ENCODE measurements at places on chromosomes 6 and 20.

- DNase-seq: no peak
Measured at GRCh38 chr6:152323376-152323775, 313.8 kb downstream of the SYNE1 start.

- no peak for DNase-seq
Measured at GRCh38 chr20:49712646-49712995, 1.1 kb downstream of the B4GALT5 start.

GRCh38 chr6:157151029-157151428 lies 172.3 kb downstream of the TMEM242 start:
- no peak for DNase-seq

DNA sequence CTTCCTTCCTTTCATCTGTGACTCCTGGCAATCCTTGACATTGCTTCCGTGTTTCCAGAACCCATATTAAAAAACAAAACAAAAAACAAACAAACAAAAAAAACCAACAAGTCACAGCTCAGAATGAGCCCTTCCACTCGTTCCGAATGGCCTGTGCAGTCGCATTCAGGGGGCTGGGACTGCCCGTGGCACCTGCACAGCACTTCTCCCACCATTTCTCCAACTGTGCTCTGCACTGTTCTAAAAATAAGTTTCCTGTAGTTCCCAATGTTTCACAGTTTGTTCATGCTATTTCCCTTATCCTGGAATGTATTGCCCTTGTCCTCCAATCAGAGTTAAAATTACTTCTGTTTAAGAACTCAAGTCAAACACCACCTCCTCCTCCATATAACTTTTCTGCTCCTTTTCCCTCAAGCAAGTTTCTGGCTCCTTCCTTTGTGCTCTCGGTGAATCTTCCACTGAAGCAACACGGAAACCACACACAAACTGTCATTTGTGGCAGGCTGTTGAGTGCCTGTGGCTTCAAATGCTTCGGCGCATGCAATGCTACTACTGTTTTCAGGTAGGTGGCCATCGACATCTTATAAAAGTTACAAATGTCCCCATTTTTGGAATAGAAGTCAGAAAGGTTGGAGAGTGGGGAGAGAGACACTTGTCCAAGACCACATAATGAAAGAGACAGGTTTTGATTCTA lies 57.7 kb downstream of the PDE10A start:
- no peak for DNase-seq

DNA sequence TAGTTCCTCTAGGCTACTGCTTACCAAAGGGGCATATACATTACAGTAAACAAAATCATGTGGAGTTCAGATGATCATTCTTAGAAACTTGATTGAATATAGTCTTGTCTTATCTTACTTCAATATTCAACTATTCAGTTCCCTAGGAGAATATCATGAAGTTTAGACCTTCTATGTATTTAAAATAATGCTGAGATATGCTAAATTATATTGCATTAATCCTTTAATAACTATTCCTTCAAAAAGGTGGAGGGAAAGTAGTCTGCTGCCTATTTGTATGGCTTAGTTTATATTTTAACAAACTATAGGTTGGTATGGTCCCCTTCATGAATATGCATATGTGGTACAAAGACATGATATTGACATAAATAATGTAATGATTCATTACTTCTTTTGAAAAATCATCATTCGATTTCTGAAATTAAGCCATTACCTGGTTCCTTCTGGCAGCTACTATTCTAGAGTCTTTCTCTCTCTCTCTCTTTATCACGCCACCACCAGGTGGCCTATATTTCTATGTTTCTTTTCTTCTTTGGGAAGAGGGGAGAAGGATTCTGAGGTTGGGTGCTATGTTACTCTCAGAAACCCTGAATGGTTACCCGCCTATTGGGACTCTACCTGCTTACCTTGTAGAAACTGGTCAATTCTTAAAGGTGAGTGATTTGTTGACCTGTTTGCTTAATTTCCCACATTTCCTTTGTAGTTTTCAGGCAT lies 855.8 kb downstream of the HACE1 start:
- DNase-seq: no peak

GRCh38 chr6:145736661-145737144 lies 1.4 kb upstream of the EPM2A start:
- DNase-seq: no peak

- DNase-seq: no peak
Measured at GRCh38 chr6:70839286-70840266, 117.3 kb downstream of the B3GAT2 start.

GRCh38 chr6:89144354-89144906 lies 1.4 kb upstream of the PM20D2 start:
- DNase-seq: no peak

DNA sequence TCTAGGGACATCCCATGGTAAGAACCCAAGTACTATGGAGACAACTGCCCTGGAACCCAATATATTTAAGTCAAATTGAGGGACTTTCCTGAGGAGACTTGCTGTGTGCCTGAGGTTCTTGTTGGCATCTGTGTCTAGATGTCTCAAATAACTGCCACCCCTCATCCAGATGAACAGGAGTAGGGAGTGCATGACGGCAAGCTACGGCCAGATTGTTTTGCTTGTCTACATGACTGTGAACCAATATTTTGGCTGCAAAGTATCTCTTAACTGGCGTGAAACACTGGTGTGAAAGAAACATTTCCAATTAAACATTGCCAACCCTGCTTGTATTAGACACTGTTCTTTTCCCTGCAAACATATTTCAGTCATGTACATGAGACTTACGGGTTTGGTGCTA lies 52.4 kb upstream of the SIM1 start:
- DNase-seq: no peak

GRCh38 chr6:94736236-94736635 lies 841.1 kb upstream of the MANEA start:
- DNase-seq: no peak

DNA sequence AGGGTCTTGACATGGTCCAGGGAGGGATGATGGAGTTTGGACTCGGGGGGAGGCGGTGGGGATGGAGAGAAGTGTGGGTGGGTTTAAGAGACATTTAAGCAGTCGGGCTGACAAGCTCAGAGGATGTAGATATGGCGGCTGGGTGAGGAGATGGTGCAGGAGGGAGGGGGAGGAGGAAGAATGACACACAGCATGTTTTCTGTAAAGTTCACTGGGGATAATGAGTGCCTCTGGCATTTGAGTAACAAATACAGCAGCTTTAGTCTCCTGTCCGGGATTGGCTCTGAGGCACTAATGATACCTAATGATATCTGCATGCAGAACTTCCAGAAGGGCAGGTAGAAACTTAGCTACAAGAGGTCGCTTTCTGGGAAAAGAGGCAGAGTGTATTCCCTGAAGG lies 107.8 kb downstream of the DHX35 start:
- DNase-seq: no peak

DNA sequence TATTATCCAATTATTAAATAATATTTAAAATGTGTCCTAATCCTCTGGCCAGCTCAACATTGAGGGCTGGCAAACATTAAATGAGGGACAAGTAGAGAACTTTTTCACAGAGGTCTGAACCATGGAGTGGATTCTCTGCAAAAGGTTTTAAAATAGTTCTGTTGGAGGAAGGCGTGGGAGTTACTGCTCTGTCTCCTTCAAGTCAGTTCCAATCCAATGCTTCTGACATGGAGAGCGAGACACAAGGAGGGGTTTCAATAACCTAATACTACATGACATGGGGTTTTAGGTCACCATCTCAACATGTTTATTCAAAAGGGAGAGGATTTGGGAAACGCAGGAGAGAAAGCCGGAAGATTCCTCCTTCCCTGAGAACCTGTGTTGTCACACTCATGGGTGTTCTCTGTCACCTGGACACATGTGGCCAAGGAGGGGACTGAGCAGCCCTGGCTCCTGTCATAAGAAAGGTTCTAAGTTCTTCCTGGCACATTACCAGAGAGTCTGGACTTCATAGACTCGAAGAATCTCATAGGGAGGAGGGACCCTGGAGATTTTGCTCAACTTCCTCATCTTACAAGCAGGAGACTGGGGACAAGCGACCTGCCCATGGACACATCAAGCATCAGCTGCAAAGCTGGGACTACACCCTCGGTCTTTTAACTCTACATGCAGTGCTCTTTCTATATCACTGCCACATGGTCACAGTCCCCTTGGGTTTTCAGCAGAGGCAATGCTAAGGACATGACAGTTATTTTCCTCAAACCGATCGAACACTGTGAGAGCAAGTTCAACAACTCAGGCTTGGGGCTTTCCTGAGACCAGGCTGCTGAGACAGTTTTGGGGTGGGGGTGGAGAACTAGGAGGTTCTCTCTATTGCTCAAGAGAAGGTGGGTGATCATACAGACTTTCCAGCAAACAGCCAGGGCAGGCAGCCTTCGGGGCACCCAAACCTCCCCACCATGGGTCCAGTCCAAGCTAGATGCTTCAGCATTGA lies 38.6 kb downstream of the PRDM1 start:
- DNase-seq: no peak

GRCh38 chr6:89941031-89941762 lies 46.9 kb downstream of the GJA10 start:
- no peak for DNase-seq

DNA sequence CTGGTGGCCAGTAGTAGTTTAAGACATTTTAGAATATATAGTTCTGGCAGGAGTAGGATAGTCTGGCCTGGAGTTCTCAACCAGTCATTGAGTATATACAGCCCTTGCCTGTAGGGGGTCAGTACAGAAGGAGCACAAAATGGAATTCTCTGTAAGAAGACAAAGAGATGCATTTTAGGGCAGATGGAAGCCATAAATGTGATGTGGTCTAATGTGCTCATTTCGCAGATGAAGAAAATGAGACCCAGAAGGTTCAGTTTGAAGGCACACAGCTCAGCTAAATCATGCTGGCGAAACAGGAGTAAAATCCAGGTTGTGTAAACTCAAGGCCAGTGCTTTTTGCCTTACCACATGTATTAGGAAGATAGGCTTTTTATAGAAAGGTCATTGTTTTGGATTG lies 29.6 kb downstream of the QKI start:
- DNase-seq: no peak

DNA sequence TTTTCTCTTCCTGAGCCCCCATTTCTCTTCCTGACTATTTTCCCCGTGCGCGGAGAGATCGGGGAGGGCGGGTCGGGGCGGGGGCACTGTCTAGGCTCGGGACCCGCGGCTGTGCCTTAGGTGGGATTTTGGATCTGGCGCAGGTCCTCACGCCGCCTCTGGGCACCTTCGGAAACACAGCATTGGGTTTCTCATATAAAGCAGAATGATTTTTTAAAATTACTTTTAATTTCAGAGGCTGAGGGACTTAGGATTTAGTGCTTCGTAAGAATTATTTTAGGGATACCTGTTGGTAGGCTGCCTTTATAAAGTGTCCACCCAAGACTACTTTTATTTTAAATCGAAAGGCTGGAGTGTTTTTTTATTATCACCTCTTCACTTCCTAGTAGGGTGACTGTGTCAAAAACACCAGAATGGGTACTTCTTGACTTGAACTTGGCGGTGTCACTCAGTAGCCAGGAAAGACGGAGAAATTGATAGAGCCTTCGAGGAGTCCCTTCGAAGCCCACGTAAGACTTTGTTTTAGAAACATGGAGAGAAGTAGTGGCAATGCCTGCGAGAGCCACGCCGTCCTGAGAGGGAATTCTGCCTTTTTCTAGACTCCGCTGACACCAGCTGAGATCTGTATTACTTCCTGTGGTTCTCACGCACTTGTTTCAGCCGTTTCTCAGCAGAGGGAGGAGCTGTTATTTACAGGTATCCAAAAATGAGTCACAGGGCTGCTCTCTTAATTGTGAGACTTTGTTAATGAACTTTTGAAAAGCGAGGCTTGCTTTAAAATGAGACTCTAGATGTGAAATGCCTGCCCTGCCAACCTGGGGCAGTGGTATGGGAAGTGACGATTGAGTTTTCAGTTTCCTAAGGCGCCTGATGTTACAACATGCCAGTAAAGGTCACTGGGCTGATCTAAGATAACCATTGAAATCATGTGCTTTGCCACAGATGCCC lies 667 bp downstream of the STX11 start:
- DNase-seq: peak; percentile 54

DNA sequence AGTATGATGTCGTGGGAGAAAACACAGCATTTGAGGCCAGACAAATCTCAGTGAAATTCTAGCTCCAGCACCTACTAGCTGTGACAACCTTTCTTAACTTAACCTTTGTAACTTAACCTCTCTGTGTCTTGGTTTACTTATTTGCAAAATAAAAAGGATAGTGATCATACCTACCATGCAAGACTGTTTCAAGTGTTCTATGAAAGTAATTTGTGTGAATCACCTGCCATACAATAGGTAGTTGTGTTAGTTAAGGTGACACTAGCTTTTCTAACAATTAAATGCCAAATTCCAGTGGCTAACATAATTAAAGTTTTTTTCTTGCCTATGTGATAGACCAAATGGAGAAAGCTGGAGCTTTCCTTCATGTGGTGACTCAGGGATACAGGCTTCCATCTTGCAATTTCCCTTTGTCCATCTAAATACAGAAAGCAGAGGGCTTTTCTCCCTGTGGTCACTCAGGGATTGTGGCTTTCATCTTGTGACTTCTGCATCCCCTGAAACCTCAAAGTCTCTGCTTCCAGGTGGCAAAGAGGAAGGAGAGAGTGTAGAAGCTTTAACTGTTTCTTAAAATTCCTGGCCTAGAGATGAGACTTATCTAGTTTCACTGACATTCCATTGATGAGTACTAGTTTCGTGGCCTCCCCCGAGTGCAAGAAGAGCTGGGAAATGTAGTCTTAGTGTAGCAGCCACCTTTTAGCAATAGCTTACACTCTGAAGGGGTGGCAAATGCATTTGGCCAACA lies 311.4 kb downstream of the CLIC5 start:
- no peak for DNase-seq

DNA sequence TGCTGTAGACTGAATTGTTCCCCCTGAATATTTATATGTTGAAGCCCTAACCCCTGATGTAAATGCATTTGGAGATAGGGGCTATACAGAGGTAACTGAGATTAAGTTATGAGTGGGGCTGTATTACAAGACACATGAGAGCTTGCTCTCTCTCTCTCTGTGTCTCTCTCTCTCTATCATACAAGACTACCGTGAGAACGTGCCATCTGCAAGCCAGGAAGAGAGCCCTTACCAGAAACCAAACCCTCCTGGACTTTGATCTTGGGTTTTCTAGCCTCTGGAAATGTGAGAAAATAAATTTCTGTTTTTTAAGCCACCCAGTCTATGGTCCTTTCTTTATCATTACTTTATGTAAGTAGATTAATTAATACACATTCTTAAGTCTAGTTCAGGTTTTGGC lies 249.3 kb upstream of the MAN1A1 start:
- no peak for DNase-seq

Data from activated effector memory CD4-positive, alpha-beta T cell treated with Interleukin-2 at 50 U/mL for 16 hours (primary cell).